ENCODE measurements at places on chromosomes 1 and 21.

DNA sequence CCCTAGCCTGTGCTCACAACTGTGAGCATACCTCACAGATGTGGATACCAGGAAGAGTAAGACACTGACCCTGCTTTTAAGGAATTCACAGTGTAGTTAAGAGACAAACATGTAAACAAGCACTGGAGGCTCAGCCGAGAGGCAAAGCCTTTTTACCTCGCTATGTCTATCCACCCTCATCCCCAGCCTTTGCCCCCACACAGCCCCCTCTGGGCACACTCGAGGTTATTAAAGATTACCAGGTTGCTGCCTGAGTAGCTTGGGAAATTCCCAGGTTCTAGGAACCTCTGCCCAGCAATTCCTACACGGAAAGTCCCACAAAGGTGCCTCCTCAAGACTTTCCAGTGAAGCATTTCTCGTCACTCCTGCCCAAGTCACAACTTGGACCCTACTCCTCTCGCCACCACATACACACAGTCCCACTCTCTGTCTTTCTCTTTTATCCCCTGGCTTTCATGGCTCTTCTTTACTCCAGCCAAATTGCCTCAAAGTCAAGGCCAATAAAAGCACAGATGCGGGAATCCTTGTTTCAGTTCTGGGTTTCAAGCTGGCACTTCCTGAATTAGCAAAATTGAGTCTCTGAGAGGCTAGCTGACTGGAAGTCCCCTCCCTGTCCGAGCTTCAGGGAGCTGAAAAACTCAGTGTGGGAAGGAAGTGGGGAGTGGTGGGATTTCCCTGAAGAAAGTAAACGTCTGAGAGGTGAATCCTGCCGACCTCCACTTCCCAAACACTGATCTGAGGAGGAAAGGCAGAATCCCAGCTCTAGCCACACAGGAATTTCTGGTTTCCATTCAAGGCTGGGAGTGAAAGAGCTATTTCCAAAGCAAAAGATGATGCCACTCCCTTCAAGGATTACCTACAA lies 7.6 kb downstream of the DENND2D start:
- DNase-seq, result no peak

DNA sequence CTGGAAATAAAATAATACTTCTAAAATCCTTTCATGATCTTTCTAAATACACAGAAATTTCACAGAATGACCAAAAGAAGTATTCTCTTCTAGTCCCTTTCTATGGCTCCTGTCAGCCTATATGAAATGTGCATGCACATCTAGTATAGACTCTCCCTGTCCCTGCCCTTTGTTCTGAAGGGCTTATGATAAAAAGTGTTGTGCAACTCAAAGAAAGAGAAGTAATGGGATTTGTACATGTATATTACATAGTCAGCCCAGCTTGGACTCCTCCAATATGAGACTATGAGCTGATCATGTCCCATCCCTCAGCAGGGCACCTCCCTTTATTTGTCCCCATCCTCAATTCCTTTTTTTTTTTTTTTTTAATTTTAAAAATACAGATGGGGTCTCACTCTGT lies 42.1 kb upstream of the LAX1 start:
- DNase-seq, result no peak

- DNase-seq, result no peak
These were observed 9.2 kb upstream of the ERRFI1 start for GRCh38 chr1:8035289-8035688.

- DNase-seq, result no peak
These were observed 13.1 kb downstream of the NFIA start for GRCh38 chr1:61095470-61095812.

DNA sequence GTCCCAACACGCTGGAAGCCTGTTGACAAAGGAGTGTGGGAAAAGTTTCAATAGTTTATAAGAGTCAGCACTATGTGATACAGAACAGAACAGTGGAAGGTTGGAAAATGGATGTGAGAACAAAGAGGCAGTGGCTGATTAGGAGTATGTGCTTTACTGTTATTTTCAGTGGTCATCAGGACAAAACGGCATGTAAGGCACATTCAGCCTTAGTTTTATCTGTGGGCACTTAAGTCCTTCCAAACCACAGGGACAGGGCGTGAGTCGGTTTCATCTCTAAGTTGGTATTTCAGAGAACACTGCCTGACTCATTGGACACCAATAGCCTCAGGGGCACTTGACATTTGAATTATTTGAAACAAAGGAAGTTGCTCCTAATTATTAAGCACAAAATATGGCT lies 306.9 kb downstream of the ASTN1 start:
- DNase-seq, result peak; percentile 21

Measured in PC-3 (cell line).